ENCODE measurements at places on chromosomes 5 and 9. TPM values are rescaled to one million over a fixed set of nuclear protein-coding genes. Genes with fewer than 3 reads are reported as not detected.

The SLC44A1 gene
- polyA plus RNA-seq: 26.7 TPM

The PRELID2 gene
- 6.1 TPM for polyA plus RNA-seq

The TRPM3 gene
- polyA plus RNA-seq: 0.05 TPM

DNA sequence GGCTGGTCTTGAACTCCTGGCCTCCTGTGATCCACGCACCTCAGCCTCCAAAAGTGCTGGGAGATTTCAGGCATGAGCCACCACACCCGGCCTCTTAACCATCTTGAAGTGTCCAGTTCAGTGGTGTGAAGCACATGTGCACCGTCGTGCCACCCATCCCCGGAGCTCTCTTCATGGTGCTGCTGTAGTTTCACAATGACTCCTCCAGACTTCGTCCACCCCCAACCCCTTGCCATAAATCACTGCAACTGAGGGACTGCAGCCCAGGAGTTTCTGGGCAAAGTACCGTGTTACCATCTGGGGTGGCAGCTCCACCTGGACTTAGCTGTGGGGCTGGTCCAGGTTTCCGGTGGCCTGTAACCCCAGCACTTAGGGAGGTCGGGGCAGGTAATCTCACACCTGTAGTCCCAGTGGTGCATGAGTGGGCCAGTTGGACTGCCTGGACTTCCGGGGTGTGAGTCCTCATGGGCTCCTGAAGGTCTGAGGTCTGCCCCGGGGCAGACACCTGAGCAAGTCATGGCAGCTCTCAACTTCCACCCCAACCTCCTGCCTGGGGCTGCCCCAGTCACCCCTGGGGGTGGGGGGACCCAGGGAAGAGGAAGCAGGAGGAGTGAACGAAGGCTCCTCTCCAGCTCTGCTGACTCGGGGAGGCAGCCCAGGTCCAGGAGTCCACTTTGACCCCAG is 6.6 kb upstream of the N4BP3 start:
- no peak for DNase-seq

DNA sequence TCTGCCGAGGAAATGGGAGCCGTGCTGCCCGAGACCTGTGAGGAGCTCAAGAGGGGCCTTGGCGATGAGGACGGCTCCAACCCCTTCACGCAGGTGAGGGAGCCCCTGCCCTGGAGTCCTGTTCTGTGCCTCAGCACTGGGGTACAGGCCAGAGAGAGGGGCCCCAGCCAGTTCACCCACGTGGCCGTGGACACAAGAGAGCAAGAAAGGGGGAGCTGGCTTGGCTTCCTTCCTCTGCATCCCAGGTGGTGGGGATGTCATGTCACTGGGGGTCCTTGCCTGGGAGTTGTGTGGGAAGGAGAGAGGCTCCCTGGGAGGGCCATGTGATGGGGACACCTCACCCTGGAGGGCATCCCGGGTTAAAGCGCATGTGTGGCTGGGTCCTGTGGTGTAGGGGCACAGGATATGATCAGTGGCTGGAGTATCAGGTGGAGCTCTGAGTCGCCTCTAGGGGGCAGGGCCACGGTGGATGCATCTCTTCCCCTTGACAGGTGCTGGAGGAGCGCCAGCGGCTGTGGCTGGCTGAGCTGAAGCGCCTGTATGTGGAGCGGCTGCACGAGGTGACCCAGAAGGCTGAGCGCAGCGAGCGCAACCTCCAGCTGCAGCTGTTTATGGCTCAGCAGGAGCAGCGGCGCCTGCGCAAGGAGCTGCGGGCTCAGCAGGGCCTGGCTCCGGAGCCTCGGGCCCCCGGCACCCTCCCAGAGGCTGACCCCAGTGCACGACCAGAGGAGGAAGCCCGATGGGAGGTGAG is 7.5 kb downstream of the N4BP3 start:
- DNase-seq: peak; percentile 46

The C5orf58 gene
- polyA plus RNA-seq: not detected

The FAM163B gene
- polyA plus RNA-seq: not detected

Measured in fibroblast of lung (primary cell).